ENCODE measurements at places on chromosomes 2 and 18.

GRCh38 chr2:144456680-144457079 is 63.2 kb downstream of the ZEB2 start:
- no peak for DNase-seq

GRCh38 chr18:22108674-22109073 is 60.7 kb upstream of the GATA6 start:
- DNase-seq = no peak

DNA sequence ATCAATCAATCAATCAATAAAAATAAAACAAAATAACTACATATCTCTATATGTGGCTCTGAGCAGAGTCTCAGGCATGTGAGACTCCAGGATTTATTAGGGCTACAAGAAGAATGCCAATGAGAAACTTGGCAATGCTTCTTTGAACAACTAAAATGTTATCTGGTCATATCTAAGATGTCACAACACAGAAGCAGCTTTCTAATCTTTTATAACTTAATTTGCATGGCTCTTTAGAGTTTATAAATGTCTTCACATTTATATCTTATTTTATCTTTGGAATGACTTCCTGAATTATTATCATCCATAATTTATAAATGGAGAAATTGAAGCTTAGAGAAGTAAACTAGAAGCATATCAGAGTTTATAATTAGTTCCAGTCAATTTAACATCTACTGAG is 14.9 kb upstream of the MAP4K3 start:
- DNase-seq = no peak

GRCh38 chr2:68246396-68246795 is 5.9 kb downstream of the PPP3R1 start:
- DNase-seq = no peak

- no peak for DNase-seq
Measured at GRCh38 chr2:85655961-85656417, 12.0 kb downstream of the SFTPB start.

DNA sequence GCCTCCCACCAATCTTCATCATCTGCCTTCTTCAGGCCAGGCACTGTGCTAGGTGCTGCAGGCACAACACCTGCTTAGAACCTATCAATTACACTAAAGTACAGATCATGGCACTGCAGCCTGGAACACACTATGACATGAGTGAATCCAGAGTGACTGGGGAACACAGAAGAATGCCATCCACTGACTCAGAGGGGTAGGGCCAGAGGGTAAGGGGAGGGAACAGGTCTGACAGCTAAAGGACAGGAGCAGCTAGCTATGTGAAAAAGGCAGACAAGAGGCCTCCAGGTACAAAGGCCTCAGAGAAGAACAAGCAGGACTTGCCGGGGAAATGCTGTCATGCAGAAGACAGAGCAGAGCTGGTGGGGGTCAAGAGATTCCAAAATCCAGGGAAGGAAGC is 53.3 kb upstream of the ACAA2 start:
- no peak for DNase-seq

GRCh38 chr2:133653056-133653455 is 84.8 kb upstream of the NCKAP5 start:
- no peak for DNase-seq

DNA sequence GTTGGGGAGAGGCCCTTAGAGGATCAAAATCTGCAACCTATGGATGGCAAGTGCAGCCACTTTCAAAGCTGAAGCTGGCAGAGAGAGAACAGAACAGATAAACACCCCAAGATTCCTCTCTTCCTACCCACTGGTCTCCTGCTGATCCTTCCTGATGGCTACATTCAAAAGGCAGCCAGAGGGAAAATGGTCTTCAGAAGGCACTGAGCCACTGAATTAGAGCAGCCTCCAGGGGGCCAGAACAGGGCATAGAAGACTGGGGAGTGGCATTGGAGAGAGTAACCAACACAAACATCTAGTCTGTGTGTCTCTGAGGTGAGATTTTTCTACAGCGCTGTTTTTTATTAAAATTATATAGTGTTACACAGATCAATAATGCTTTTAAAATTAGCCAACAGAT is 432.6 kb downstream of the PARD3B start:
- DNase-seq = no peak

DNA sequence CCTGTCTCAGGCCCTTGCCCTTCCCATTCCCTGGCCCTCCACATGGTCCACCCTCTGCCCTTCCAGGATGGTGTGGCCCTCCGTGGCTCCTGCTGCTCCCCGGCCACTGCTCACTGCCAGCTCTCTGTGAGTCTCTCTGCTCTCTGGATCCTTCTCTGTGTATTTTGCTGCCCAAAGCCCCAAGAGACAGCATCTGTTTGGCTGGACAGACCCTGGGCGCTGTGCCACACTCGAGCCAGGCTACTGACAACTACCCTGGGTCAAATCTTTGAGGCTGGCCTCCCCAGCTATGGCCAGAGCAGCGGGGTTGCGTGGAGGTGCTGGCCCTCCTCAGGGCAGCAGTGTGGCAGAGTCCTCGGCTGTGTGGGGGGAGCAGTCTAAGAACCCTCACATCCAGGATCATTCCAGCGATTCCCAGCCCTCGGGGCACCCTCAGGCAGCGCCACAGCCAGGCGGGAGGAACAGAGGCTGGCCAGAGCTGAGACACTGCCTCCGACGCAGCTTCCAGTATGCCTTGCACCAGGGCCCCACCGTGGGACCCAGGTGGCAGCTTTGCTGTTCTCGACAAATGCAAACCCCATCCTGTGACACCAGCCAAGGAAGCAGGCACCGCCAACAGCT is 139.4 kb upstream of the GLI2 start:
- DNase-seq = no peak

DNA sequence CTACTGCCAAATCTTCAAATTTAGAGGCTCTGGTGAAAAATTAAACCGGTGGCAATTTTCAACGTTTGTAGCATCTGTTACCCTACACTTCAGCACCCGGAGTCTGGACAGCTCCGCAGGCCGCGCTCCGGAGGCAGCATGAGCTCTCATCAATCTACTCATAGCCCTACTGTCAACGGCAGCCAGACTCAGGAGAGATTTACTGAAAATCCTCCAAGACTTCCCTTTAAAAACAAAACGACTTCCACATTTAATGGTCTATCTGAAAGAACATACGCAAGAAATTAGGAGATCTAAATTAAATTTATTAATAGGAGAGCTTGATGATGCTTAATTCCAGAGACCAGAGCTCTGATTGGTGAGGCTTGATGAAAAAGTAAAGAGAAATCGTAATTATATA is 970 bp upstream of the ADCYAP1 start:
- DNase-seq = peak; percentile 34

DNA sequence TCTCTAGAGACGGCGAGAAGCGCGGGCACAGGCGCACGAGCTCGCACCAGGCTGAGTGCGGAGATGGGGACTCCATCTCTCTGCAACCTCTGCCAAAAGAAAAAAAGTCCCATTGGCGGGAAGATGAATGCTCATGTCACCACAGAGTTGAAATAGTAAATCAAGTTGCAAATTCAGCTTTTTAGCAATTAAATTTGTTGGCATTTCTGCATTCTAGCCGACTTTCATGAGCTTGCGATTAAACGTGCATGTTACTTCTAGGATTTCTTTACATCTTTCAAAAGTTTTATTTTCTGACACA is 588 bp downstream of the CHAC2 start:
- no peak for DNase-seq

DNA sequence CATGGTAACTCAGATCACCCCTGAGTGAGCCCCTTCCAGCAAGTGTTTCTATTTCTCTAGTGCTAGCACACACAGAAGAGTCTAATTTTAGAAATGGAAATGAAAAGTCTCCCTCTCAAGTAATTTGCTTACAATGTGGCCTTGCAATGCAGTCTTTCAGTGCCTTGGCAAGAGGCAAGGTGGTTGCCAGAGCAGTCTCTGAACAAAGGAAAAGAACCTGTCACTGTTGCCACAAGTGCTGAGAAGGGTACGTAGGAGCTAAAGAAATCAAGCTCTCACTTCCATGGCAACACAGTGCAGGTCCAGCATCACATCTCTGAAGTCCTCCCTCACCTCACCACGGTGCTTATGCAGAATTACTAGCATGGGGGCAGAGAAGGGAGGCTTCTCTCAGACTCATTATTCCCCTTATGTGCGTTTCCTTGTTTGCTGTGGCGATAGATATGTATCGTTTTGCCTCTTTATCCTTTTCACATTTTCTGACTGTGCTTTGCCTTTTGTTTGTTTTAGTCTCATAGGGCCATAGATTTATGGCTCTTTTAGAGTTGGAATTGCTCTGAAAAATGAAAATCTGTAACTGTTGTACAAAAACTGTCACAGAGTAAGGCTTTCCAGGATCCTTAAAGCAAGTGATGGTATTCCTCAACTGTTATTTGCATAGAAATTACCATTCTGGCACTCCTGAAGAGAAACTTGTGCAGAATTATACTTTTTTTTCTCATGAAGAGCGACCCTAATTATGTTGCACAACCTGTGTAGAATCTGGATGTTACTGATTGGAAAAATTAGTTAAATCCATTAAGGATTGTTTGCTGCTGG is 164.8 kb downstream of the CCDC85A start:
- no peak for DNase-seq

GRCh38 chr18:50203801-50204604 is 9.1 kb upstream of the MYO5B start:
- DNase-seq = no peak

- no peak for DNase-seq
Measured at GRCh38 chr2:104375206-104375605, 478.7 kb upstream of the POU3F3 start.

DNA sequence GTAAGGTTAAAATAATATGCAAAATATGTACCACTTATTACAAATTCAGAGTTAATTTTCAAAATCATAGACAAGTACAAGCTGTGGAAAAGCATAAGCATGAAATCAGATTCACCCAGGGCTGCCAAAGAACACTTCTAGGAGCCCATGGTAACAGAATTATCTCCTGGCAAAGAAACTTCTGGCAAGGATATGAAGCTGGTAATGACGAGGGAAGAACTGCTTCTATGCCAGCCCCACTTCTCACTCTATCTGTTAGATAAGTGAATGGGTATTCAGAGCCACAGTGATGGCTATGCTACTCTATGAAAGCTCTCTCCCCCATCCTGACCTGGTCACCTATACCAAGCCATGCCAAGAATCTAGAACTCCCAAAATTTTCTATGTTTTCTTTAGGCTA is 36.9 kb upstream of the PDE1A start:
- DNase-seq = no peak
